ENCODE measurements at places on chromosomes 16 and 17.

DNA sequence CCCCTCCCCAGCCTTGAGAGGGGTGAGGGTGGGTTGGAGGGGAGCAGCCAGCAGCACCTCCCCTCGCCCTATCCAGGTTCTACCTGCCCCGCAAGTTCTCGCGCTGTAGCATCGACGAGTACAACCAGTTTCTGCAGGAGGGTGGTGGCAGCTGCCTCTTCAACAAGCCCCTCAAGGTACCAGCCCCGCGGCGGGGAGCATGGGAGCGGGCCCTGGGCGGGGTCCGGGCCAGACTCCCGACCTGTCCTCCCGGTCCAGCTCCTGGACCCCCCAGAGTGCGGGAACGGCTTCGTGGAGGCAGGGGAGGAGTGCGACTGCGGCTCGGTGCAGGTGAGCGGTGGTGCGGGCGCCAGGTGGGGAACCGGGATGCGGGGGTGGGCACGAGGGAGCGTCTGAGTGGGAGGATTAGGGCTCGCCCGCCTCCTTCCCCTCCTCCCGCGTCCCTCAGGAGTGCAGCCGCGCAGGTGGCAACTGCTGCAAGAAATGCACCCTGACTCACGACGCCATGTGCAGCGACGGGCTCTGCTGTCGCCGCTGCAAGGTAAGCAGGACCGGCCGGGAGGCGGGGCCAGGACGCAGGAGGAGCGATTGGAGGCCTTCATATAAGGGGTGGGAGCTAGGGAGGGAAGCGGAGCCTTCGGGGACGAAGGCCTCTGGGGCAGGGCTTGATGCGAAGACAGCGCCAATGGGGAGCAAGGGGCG lies 16.5 kb downstream of the ADAM11 start:
- DNase-seq: peak; percentile 86

DNA sequence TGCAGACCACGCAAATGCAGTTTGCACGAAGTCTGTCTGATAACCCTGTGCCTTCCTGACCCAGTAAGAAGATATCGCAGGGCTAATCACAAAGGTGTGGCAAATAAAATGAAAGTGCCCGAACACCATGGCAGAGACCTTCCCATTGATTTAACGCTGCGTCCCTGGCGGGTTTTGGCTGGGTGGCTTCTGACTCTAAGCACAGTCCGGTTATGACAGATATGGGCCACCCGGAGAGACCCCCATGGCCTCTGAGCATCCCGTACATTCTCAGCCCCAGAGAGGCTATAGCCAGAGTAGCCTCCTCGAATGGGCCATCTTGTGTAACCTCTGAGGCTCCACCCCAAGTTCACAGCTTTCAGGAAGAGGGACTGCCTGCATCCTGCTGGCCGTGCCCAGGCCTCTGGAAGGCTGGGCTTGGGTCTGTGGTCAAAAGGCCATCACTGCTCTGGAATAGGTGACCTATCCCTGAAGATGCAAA lies 5.5 kb downstream of the FOXC2 start:
- no peak for DNase-seq

DNA sequence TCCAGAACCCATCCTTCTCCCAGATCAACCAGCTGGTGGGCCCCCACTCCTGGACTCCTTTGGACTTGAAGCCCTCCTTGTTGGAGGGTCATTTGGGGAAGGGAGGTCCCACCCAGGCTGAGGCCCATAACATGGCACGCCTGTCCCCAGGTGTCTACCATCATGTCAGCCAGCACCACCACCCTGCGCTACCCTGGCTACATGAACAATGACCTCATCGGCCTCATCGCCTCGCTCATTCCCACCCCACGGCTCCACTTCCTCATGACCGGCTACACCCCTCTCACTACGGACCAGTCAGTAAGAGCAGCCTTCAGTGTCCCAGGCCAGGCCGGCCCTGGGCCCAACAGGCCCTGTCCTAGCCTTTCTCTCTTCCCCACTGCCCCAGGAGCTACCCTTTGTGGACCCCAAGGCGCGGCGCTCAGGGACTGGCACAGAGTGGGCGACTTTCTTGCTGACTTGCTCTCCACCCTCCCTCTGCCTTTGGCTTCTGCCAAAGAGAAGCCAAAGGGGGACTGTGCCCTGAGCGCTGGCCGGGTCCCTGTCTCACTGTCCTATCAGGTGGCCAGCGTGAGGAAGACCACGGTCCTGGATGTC lies 4.3 kb downstream of the TUBG1 start:
- no peak for DNase-seq

- DNase-seq: no peak
These were observed 182.4 kb downstream of the DNAH9 start for GRCh38 chr17:11780621-11781020.

DNA sequence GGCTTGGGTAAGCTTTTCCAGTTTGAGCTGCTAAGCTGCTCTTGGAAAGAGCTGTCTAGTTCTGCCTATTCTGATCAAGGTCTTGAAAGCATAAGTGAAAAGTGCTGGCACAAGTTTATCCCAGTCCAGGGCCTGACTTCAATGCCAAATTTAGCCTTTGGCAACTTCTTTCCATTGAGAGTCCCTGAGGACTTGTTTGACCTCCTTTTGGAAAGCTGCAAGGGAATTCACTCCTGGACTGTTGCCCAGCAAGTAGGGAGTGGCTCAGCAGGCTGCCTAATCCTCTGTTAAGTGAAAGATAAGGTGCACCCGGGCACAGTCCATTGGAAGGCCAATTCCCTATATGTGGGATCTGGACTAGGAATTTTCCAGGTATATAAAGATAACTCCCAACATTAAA lies 16.0 kb upstream of the TANC2 start:
- DNase-seq: no peak

DNA sequence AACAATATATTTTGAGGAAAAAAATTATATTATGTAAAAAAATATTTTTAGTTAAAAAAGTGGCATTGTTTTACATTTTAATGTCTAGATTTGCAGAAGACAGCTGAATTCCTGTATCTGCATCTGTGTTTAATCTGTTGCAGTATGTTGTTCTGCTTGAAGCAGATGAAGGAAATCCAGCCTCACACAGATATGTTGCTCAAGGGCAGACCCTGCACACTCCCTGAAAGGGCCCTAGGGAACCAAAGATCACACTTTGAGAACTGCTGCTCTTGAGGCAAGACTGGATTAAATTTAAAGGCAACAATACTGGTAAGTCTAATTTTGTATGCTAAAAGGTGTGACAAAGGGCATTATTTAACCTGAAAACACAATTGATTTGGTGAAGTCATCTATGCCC lies 16.4 kb upstream of the SLC6A4 start:
- no peak for DNase-seq

GRCh38 chr17:78954684-78955083 lies 25.0 kb downstream of the LGALS3BP start:
- DNase-seq: no peak

- DNase-seq: no peak
These were observed 10.4 kb downstream of the CHMP6 start for GRCh38 chr17:81002013-81002384.

GRCh38 chr16:85696781-85697180 lies 8.0 kb upstream of the GINS2 start:
- no peak for DNase-seq

GRCh38 chr17:38657824-38658740 lies 16.7 kb downstream of the EPOP start:
- DNase-seq: no peak

- no peak for DNase-seq
These were observed 36.7 kb downstream of the ZNRF1 start for GRCh38 chr16:75035410-75035968.

DNA sequence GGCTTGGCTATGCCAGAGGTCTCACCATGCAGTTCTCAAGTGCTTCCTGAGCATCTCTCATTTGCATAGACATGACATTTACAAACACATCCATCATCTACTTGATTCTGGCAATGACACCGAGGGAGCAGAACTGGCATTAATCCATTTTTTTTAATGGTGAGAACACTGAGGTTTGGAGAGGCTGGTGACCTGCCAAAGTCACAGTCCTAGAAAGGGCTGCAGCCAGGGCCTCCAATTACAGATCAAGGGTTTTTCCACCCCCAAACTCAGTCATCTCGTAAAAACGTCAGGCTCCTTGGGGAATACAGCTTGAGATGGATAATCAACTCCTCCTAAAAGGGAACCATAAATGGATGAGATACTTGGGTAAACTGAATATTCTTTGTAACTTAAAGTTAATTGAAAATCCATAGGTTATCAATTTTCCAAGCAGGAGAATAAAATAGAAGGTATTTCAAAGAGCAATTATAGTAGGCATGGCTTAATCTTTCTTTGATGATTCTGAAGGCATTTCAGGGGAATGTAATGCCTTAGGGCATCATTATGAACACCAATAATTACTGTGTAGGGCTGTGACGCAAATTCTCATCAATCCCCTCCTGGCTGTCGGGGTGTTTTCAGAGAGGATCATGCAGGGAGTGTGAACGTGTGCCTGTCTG lies 9.4 kb upstream of the MEOX1 start:
- DNase-seq: no peak

- DNase-seq: no peak
These were observed 6.8 kb upstream of the KRT12 start for GRCh38 chr17:40873801-40874200.

- DNase-seq: no peak
These were observed 205.7 kb downstream of the SNX29 start for GRCh38 chr16:12182212-12182611.

- no peak for DNase-seq
These were observed 31.4 kb upstream of the CNEP1R1 start for GRCh38 chr16:49993579-49993978.

DNA sequence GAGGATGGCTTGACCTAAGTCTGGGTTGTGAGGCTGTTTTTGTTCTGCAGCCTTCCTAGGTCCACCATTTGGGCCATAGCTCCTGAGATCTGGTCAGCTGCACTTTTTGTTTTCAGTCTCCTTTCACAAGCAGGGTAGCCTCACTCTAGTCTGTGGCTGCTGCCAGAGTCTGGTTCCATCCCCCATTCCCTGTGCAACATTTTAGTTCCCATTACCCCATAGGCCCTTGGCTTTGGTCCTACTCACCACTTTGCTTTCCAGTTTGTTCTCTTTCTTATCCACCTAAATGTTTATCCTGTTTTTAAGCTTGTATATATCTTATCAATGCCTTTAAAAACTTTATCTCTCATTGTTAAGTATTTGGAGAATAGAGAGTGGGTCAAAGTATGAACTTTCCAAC lies 6.5 kb upstream of the XYLT2 start:
- DNase-seq: no peak

- no peak for DNase-seq
These were observed 868 bp downstream of the FAM20A start for GRCh38 chr17:68600067-68600930.

- no peak for DNase-seq
These were observed 18.9 kb upstream of the PDK2 start for GRCh38 chr17:50076221-50076590.

- DNase-seq: no peak
These were observed 32.1 kb upstream of the LONP2 start for GRCh38 chr16:48212033-48212432.

DNA sequence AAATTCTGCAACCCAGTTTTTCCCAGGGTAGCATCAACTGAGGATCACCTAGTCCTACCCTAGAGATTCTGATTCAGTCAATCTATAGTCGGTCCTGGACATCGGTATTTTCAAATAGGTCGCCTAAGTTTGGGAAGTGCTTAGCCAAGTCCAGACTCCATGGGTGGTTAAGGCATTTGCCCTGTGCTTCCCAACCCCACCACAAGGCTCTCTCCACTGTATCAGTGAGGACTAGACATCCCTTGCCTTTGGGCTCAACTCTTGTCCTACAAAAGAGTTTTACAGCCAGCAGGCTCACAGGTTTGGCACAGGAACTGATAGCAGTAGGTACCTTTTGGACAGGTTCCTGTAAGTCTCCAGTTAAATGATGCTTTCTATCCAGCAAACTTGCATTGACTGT lies 13.8 kb downstream of the HYDIN start:
- DNase-seq: no peak

DNA sequence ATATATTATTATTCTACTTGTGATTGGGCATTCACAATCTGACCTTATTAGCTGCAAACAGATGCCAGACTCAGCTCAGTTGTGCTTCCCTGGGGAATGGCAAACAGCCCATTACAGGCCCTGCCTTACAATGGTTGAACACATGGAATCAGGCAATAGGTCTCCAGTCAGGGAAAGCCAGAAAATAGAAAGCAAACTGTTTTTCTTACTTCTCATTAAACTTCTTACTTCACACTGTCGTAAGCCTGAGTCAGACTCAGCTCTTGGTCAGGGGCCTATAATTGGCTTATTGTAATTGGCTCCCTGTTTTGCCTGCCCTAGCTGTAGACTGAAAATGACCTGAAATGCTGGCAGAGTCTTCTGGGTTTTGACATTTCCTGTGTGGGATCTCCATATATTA lies 77.0 kb upstream of the CA10 start:
- no peak for DNase-seq

- no peak for DNase-seq
These were observed 132.5 kb downstream of the AATF start for GRCh38 chr17:37081287-37081686.

- DNase-seq: no peak
These were observed 405.1 kb downstream of the TOX3 start for GRCh38 chr16:52141871-52142270.

- no peak for DNase-seq
These were observed 7.8 kb downstream of the TERF2 start for GRCh38 chr16:69378036-69378435.

GRCh38 chr17:7263801-7264078 lies 1.5 kb upstream of the CLDN7 start:
- DNase-seq: no peak

DNA sequence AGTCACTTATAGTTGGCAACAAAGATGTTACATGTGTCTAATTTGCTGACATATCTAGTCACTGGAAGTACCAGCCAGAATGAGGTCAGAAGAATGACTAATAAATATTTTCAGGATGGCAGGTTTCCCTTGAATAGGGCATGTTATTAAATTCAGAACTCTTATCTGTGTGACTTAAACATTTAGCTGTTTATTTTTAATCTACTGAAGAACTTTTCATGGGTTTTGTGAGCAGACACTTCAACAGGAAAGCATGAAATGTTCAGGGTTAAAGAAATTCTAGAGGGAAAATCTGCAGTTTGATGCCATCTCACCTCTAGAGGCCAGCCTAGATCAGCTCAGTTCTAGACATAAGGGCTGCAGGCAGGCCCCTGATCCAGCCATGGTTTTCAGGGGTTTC lies 13.2 kb downstream of the JPT2 start:
- no peak for DNase-seq

- no peak for DNase-seq
These were observed 116.4 kb upstream of the SMURF2 start for GRCh38 chr17:64778240-64779097.

- no peak for DNase-seq
These were observed 15.0 kb downstream of the MRM1 start for GRCh38 chr17:36616061-36617029.

All from activated naive CD4-positive, alpha-beta T cell (primary cell).